ENCODE measurements at places on chromosomes 1 and 21. TPM values are rescaled to one million over a fixed set of nuclear protein-coding genes. Genes with fewer than 3 reads are reported as not detected.

DNA sequence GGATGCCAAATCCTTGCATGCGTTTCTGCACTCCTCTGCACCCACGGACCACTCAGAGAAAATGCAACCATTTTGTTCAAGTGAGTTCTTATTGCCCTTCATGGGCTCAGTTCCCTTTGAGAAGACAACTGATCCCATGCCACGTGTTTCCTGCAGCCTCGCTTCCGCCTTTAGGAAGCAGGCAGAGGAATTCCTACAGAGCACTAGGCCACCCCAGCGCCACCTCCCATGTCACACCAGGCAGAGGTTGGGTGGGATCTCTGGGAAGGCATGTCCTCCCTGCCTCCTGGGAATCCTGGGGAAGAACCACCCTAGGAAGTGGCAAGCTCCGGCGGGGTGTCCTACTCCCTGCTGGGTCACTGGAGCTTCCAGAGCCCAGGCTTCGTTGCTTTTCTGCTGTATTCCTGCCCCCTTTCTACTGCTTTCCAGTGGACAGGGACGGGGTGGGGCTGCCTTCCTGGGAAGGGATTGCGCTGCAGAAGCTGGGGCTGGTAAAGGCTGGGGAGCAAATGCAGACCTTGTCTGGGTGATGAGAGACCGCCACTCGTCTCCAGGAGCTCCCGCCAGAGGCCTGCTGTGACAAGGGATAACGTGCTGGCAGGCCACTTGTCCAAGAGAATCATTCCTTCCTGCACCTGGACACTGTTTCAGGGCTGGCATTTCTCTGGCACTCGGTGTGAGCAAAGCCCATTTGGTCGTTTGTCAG is 478.2 kb upstream of the VAMP3 start:
- DNase-seq: no peak

DNA sequence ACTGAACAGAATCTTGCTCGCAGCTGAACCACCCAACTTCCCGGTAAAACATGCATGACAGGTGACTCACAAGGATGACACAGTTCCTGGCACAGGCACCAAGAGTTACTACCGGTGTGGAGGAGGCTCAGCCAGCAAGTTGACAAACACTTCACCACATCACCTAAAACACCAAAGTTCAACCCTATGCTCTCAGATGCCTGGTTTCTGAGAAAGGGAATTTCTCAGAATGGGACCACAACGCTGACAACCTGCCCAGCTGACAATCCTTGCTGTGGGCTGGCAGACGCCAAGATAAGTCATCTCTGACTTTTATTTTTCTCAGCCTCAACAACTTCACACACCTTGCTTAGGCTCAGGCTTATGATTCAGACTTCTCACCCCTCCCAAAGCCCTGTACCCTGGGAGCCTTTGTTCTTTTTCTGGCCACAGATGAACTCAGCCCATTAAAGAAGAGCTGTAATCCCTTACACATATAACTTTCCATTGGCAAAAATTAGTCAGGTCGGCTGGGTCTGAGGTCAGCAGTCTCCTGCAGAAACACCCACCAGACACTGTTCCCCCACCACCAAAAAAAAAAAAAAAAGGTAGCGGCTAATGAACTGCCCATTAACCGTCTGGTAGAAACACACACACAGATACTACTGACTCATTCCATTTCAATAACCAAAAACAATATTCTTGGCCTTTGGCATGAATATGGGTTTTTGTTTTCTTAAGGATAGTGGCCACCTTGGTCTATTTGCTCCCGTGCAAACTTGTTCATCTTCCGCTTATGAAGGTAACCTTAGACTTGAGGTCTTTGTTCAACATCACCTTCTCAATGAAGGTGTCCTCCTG is 10.8 kb upstream of the TIAM1 start:
- DNase-seq: no peak

- no peak for DNase-seq
These were observed 82.6 kb downstream of the UCHL5 start for GRCh38 chr1:192976576-192976975.

DNA sequence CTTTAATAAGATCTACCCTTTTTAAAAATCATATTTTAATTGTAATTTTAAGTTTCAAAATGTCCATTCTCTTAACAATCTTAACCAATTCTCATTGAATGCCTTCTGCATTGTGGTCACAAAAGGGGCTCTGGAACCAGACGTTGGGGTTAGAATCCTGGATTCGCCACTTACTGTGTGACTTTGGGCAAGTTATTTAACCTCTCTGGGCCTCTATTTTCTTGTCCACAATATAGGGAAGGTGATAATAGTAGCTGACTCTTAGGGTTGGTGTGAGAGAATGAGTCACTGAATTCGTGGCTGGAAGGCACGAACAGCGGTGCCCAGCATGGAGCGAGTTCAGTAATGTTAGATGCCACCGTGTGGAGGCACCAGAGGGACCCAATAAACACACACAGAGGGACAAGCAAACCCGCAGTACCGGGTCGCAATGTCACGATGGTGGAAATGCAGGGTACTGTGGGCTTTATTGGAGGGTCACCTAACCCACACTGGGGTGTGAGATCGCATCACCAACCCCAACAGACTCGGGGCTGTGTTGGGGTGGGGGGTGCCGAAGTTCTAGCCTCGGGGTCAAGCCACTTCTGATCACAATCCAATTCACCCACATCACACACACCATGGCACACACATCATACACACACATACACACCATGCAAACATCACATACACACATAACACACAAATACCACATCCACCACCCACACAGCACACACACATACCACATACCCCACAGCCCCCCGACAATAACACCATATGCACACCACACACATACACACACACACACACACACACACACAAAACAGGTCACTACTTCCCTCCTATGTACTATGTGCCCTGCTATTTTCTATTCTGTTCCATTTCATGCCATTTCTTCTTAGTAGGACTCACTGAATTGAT is 27.0 kb upstream of the IFNAR2 start:
- DNase-seq: no peak

- no peak for DNase-seq
These were observed 27.7 kb upstream of the HAO2 start for GRCh38 chr1:119340861-119341261.

- DNase-seq: peak; percentile 89
These were observed 226.4 kb downstream of the DYRK1A start for GRCh38 chr21:37593015-37593414.

- DNase-seq: no peak
These were observed 83.9 kb downstream of the PAX7 start for GRCh38 chr1:18714404-18715175.

DNA sequence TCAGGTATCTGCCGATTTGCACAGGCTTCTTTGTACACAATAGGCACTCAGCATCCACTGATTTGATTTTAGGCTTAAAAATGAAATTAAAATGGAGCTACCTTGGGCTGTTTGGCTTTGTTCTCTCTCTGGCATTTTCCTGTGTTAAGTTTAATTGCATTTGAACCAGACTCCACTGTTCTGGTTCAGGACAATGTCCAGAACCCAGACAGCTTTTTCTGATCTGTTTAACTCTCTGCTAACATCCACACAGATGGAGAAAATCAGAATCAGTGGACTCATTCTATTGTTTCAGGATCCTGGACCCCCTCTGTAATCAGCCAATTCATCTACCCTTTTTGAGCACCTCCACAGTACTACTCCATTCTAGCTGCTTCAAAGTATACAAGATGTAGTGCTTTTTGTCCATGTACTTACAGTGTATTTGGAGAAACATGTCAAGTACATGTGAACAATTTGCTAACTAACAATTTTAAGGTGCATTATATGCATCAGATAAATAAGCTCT is 248.1 kb downstream of the PTBP2 start:
- DNase-seq: no peak

The PCBP3 gene
- 4.6 TPM for total RNA-seq

The FAM72B gene
- total RNA-seq: 48.4 TPM

The SLC30A7 gene
- total RNA-seq: 14.8 TPM

The FGR gene
- not detected for total RNA-seq

The SYPL2 gene
- total RNA-seq: not detected

All from neural progenitor cell (in vitro differentiated cells).